Activated T-cell treated with anti-CD3 and anti-CD28 coated beads, Interleukin-2, amount 50 U/mL, for 48 hours (primary cell): ENCODE measurements at places on chromosomes 2 and 18.

- no peak for DNase-seq
Measured at GRCh38 chr2:122710049-122710448, 954.6 kb downstream of the TSN start.

- no peak for DNase-seq
Measured at GRCh38 chr2:187520121-187520624, 34.1 kb downstream of the TFPI start.

GRCh38 chr2:98504381-98505109 is 59.9 kb downstream of the INPP4A start:
- no peak for DNase-seq

DNA sequence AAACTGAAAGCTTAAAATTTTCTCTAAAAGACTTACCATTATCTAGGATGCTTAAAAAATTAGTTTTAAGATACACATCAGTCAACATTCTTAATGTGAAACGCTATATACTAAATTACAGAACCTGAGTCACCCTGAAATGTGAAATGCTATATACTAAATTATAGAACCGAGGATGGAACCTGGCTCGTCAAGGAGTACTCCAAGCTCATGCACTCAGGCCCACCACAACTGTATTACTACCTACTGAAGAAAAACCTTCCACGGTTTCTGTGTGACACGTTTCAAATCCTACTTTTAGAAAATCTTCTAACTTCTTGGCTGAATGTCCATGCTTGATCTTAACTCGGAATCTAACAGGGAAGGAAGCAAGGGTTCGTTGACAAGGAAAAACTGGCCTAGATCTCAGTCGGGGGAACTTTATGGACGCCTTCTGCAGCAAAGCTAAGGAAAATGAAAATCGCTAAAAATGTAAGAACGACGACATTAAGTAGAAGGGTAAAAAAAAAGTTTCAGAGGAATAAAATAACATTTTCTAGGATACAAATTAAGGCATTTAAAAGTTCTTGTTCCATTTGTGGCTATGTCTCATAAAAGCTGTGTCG is 1.4 kb downstream of the PRKD3 start:
- DNase-seq = no peak

DNA sequence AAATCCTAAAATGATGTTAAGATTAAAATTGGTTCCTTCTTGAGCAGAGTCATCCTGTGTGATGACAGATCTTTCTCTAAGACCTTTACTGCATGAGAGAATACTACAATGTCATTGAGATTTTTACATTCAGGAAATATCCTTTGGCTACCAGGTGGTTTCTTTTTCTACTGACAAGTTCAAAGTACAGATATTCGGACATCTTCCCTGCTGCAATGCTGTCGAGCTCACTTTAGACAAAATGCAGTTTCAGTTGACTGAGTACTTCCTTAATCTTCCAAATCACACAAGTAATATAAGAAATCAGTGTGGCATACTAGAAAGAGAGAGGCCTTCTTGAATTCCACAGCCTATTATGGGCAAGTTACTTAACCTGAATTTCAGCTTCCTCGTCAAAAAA is 207.9 kb upstream of the ACVR2A start:
- no peak for DNase-seq

- no peak for DNase-seq
Measured at GRCh38 chr2:68906716-68907115, 35.5 kb upstream of the BMP10 start.

DNA sequence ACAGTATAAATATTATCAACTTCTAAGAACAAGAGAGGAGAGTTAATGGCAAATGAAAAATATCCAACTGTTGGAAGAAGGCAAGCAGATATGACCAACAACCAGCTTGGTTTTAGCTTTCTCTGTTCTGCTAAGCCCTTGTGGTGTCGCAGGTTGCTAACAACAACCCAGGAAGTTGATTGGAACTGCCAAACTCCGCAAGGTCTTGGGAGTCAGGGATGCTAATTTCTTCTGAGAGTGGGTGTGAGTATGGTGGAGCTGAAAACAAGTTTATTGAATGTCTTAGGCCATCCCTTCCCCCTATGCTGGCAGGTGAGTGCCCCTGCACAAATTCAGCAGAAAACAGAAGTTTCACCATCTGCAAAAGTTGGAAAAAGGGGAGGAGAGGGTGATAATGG is 17.5 kb downstream of the BZW1 start:
- no peak for DNase-seq

- DNase-seq = peak; percentile 38
Measured at GRCh38 chr2:54629914-54630857, 93.3 kb upstream of the EML6 start.

GRCh38 chr2:238988105-238988504 is 140.2 kb downstream of the TWIST2 start:
- no peak for DNase-seq

- no peak for DNase-seq
Measured at GRCh38 chr2:169112841-169113240, 43.5 kb downstream of the DHRS9 start.

DNA sequence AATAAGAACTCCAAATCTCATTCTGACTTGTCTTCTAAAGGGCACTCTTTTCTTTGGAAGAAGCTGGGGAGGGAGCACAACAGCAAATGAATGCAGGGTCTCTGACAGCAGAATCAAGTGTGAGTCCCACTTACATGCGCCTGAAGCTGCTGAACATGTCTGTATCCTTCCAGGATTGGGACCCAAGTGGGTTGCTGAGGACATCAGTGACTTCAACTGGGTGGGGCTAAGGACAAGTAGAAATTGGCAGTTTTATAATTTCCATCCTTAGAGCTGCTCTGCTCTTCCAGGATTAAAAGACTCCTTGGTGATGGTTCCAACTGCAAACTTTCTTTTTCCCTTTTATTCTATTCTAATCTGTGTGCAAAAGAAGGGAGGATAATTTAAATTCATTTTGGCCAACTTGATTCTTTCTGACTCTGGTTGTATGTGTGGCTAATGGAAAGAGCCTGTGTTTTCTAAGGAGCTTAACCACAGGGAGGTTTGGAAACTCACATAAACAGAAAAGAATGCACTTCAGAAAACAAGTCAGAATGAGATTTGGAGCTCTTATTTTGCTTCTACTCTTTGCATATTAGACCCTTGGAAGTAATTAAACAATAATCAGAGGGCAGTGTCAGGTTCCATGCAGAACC is 20.6 kb downstream of the ANTXR1 start:
- no peak for DNase-seq

DNA sequence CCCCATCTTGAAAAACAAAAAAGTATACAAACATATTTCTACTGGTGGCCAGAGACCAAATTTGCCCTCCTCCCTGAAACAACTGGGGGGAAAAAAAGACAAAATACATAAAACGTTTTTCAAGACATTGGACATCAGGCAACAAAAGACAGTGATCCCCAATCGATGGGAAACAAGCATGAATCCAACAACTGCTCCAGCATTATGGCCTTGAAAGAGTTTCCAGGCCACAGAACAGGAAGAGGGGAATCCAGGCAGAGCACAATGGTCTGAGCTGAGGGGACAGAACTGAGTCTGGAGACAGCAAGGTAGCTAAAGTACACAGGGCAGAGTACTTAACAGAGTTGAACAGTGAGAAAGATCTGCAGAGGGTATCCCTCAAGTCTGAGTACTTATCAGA is 4.4 kb downstream of the CCDC88A start:
- no peak for DNase-seq

- DNase-seq = no peak
Measured at GRCh38 chr2:157059036-157059435, 198.5 kb upstream of the GALNT5 start.

DNA sequence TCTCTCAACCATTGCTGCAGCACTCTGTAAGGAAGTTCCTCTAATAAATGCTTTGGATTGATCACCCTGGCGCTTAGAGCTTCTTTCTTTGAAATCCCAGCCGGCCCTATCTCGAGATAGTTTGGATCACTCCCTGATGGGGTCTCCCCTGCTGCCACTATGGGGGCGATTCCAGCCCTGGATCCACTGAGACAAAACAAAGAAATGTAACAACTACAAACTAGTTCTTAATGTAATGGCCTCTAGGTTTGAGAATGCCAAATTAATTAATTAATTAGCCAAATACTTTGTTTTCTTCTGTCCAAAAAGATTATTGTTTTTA is 15.2 kb downstream of the SRSF7 start:
- peak; percentile 17 for DNase-seq

- DNase-seq = no peak
Measured at GRCh38 chr2:71742953-71743601, 289.7 kb downstream of the DYSF start.

DNA sequence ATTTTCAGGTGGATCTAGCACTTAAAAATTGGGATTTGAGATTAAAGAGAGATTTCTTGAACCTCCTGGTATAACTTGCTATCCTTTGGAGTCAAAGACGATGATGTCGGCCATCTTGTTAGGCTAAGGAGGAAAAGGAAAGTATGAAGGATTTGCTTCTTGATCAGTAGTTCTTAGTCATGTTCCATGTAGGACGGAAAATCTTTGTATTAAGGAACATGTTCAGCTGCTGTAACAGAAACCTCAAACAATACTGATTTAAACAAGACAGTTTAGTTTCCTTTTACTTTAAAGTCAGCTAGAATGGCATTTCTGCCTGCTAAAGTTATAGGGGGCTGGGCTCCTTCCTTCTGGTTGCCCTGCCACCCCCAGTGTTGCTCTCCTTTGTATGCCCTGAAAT is 56.4 kb upstream of the MGAT5 start:
- DNase-seq = no peak

DNA sequence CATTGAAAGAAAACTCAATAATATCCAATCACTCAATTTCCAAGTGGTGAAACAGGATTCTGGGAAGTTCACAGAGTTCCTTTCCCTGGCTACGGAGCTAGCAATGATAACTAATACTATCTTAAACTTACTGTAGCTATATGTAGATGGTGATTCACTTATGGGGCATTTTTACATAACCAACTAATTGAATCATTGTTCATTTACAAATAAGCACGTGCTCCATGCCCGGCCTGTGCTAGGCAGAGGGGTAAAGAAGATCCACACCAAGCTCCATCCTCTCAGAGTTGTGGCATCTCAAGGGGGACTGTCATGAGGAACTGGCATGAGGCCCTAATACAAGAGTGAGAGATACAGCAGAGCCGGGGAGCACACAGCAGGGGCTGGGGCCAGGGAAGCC is 176.3 kb downstream of the ANKRD30B start:
- no peak for DNase-seq

DNA sequence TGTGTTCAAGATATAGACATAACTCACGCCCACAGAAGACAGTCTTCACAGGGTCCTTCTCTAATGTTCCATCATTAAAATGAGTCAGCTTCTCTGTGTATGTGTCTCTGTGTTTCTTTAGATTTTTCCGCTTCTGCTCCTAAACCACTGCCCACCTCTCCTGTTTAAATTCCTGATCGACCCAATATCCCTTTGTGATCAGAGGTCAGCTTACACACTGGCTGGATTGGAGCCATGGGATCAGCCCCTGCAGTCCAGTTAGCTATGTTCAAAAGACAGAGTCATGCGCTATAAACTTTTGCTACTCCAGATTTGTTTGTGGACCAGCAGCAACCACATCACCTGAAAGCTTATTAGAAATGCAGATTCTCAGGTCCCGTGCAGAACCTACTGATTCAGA is 229.2 kb downstream of the C1D start:
- DNase-seq = no peak

GRCh38 chr2:121898483-121898882 is 143.0 kb downstream of the TSN start:
- no peak for DNase-seq

DNA sequence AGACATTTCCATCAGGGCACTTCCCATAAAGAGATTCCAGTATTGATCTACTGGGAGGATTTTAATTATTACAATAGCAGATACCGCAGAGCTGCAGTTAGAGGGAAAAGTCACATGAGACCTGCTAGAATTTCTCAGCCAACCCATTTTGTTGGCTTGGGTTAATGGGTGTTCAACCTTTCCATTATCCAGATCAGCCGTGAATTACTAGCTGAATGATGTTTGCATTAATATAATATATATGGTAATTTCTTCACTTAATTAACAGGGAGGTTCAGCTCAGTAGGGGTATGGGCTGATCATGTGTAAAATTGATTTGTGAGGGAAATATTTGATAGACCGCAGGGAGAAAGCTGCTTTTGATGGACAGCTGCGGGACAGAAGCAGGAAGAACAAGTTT is 56.4 kb upstream of the OTX1 start:
- no peak for DNase-seq

DNA sequence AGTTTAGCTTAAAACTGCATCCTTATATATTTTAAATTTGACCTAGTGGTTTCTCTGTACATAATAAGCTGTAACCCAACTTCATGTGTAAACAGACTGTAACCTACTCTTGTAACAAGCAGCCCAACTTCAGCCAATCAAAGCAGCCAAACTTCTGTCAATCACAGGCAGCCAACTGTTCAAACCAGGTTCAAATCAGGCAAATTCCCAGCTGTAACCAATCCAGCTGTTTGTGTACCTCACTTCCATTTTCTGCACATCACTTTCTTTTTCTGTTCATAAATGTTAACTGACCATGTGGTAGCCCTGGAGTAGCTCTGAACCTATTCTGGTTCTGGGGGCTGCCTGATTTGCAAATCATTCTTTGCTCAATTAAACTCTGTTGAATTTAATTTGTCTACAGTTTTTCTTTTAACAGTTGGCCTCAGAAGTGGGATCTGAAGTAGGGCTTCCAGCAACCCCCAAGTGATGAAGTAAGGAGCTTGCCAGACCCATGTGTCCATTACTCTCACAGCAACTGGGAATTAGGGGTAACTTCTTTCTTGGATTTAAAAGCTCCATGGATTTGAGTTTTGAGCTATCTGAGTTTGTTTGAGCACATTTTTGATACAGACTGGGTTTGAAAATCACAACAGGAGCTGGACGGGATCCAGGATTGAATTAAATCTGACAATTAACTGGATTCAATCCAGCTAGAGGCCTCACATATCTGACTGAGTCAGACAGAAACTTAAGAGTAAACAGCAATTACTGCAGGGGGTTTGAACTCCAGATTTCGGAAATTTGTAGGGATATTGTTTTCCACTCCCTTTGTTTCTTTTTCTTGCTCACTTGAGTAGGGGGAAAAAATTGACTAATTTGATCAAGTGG is 1569.7 kb upstream of the SLC39A10 start:
- DNase-seq = no peak

DNA sequence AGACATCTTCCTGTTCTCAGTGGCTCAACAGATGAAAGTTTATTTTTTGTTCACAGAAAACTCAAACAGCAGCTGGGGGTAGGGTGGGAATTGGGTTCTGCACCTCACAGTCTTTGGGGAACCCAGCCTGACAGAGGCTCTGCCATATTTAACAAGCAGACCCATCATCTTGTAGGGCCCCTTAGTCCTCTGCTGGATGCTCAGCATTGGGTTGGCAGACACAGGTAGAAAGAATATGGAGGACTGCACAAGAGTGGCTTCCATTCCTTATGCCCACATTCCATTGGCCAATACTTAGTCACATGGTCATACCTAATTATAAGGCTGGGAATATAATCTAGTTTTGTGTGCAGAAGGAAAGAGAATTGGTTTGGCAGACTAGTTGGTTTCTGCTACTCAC is 89.1 kb downstream of the MYO3B start:
- no peak for DNase-seq

- peak; percentile 54 for DNase-seq
Measured at GRCh38 chr2:197294260-197294659, 16.3 kb downstream of the ANKRD44 start.

DNA sequence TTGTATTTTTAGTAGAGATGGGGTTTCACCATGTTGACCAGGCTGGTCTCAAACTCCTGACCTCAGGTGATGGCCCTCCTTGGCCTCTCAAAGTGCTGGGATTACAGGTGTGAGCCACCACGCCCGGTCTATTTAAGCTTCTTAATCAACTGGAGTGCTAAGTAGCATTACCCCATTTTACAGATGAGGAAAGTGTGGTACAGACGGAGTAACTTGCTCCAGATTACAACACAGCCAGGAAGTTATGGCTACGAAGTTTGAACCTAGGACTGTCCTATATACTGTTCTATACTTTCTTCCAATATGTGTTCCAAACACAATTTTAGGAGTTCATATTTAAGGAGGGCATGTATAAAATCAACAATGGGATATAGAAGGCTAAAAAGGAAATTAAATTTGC is 197.7 kb downstream of the TGIF1 start:
- DNase-seq = no peak
